Hematopoietic multipotent progenitor cell treated with erythropoietin and hydrocortisone succinate and interleukin-3 and kit ligand, for 17 days (in vitro differentiated cells): ENCODE measurements at places on chromosomes 11 and 22.
A peak's percentile ranks its signal among the peaks of the same experiment; 100 is the strongest.

- DNase-seq, result no peak
These were observed 53.8 kb downstream of the FLRT1 start for GRCh38 chr11:64089493-64089892.

- no peak for DNase-seq
These were observed 154.8 kb downstream of the ENTHD1 start for GRCh38 chr22:39738746-39739145.

- DNase-seq, result no peak
These were observed 65.3 kb downstream of the CELSR1 start for GRCh38 chr22:46471901-46472721.

DNA sequence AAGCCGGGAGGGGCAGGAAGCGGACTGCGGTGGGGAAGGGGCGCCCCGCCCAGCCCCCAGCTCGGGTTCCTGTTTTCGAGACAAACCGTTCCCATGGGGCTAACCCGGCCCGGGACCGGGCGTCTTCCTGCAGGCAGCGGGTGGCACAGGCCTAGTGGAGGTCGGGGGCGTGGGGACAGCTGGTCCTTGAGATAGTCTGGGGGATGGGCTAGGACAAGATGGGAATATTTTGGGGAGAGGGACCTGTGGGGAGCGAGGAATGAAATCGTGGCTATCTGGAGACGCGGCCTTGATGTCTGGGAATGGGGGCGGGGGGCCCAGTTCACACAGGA is 1.2 kb upstream of the RASGRP2 start:
- DNase-seq, result no peak

- no peak for DNase-seq
These were observed 7.2 kb downstream of the CLMP start for GRCh38 chr11:123187665-123188507.

DNA sequence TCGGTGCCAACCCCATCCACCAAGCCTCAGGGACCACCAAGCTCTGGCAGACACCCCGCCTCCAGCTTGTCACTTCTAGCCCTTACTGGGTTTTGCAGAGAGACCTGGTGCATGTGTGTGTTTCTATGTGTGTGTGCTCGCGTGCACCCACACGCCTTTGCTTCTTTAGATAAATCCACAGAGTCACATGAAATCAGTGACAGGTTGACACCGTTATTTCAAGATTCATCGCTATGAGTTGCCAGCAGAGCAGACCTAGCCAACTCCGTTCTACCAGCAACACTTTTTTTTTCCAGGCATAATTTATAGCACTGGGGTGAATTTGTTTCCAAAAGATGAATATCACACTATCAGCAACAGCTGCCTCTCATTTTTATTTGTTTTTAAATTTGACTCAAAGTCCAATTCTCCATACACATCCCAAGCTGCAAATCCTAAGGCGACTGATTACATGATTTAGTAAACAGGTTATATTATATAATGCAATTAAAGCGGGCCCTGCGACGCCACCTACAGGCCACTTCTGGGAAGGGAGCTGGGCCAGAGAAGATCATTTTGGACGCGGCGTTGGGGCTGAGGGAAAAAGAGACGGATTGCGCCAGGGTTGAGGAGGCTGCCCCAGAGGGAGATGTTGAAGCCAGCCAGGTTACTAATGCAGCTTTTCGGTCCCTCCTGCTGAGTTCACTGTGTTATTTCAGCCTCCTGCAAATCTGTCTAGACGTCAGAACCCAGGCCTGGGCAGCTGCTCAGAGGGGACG is 150.5 kb downstream of the FEZ1 start:
- DNase-seq, result peak; percentile 5

DNA sequence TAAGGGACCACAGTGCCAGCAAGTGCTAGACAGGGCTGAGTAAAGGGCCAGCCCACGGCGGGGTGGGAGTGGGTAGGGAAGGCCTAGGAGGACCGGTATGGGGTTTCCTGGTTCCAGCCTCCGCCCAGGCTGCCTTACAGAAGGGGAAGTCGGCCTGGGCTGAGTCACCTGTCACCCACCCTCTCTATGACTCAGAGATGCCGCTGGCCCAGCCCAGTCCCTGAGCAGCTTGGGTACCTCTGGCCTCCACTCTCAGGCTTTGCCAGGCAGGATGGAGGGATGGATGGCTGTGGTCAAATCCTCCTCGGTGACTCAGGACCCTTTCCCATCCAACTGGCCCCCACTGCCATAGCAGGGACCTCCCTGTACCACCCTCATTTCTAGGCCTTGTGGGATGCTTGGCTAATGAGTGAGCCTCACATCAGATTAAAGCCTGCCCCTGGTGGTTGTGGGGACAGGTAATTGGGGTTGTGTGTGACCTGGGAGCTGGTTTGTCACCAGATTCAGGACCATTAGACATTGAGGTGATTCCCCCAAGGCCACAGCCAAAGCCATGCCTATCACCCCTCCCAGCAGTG is 13.9 kb downstream of the SLC35E4 start:
- peak; percentile 21 for DNase-seq

- no peak for DNase-seq
These were observed 14.1 kb downstream of the SPATA19 start for GRCh38 chr11:133830931-133831907.

- no peak for DNase-seq
These were observed 8.0 kb downstream of the NAGA start for GRCh38 chr22:42062506-42063170.

DNA sequence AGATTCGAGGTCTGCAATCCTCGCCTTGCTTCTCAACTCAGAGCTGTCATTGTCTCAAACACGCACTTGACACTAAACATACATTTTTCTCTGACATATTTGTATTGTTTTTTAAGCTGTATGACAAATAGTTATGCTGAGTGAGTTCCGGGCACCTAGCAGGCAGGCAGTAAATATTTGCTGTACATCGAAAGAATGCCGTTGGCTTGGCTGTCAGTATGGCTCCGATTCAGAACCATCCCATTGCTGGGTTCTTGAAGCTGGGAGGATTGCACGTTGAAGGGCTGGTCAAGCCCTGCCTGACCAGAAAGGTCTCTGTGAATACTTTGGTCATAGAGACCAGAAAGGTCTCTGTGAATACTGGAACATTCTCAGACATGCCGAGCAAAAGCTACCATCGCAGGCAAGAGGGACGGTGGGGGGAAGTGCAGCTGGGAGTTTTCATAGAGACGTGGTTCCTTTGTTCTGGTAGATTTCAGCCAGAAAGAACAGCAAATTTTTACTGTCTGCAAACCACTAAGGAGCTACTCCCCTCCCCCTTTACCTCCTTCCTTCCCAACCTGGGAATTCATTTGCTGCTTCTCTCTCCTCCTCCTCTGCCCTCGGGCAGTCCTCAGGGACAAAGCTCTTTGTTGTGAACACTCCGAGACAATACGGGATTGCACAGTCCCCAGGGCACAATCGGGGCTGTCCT is 202.2 kb upstream of the SORL1-AS1 start:
- DNase-seq, result no peak

- DNase-seq, result no peak
These were observed at the start of gene OR56B1 for GRCh38 chr11:5736396-5736795. OR56B1 (plus strand) TSS chr11:5736448; CDS start chr11:5736517, 69 bp downstream.

- DNase-seq, result no peak
These were observed 23.1 kb downstream of the A4GALT start for GRCh38 chr22:42697542-42698013.

DNA sequence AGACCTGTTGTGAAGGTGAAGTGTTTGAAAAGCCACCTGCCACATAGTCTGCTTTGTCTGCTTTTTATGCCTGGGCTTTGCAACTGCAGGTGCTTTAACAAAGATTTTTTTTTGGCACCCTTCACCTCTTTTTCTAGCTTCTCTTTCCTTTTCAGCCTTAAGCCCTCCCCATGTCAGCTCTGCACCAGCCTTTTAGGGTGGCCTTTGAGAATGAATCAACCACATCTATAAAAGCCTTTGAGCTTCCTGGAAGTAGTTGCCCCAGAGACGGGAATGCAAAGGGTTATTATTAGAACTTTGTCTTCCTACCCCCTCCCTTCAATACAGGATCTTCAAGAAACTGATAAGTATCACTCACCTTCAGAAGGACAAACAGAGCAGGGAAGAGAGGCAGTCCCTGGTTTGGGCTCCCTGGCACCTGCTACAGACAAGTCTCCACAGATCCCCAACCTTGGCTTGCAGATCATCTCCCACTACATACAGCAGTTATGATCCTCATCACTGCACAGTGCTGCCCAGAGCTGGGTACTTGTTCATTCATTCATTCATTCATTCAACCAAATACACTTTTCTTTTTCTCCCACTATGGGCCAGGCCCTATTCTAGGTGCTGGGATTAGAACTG is 8.0 kb downstream of the PVALB start:
- DNase-seq, result no peak

DNA sequence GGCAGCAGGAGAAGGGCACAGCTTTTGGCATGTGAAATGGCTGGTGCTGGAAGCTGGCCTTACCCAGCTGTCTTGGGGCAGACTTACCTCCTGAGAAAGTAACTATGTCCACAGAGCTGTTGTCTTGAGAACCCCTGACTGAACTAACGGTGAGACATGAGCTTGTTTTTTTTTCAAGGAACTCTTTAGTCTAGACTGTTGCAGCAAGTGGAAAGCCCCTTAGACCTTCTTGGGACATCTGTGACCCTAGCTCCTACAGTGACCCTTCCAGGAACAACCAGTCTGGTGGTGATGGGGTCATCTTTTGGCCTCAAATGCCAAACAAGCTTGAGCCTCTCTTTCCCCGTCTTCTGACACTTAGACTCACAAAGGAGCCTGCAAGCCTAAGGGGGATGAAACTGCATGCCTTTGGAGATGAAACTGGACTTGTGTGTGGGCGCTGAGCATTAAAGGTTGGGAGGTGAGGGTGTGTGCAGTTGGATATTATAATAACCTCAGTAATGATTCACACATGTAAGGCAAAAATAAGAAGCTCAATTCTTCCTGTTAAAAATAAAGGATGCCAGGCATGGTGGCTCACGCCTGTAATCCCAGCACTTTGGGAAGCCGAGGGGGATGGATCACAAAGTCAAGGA is 35.4 kb downstream of the SDHD start:
- DNase-seq, result no peak

GRCh38 chr11:15563054-15563453 is 448.3 kb downstream of the INSC start:
- DNase-seq, result no peak

- DNase-seq, result no peak
These were observed 430.3 kb downstream of the SOX6 start for GRCh38 chr11:15926071-15926470.

DNA sequence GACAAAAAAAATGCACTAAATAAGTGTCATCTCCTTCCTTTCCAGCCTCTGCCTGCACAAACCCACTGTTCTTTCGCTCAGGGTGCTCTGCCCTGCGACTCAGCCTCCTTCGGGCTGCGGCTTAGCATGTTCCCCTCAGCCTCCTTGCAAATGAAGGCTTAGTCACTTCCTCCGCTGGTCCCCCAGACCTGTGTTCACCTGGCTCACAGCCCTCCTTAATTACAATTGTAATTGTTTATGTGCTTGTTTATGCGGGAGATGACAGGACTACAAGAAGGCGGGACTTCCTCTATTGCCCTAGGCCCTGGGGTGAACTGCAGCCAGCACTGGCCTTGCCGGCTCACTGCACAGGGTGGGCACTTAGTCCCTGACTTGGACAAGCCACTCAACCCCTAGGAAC is 303.6 kb downstream of the KIRREL3 start:
- DNase-seq, result no peak

- no peak for DNase-seq
These were observed 15.2 kb upstream of the P4HA3 start for GRCh38 chr11:74326665-74327064.

DNA sequence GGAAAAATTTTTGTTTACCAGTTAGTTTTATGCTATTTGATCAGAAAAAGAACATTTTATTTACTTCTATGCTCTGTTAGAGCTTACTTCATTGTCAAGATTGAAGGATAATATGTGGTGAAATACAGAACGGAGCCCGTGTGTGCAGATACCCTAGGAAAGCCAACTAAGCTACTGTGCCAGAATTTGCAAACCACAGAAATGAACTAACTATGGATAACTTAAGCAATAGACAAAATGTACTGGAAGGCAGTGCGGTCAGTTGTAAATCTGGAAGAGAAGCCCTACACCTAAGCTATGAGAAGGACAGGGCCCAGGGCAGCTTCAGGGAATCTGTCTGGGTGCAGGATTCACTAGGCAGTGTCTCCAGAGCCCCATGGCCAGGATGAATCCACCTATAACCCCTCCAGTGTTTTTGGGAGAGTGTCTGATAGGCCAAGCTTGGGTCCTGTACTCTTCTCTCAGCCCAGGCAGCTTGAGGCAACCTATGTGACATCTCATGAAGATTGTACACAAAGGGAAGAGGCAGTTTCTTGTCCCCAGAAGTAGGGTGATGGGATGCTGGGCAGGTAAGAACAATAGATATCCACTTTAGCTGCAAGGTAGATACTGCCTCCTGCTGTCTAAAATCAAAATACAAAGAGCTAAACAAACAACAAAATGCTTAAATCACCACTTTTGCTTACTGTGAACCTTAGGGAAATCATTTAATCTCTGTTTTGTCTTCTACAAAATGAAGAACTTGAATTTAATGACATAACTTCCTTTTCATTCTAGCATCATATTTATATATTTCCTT is 12.1 kb downstream of the MMP7 start:
- DNase-seq, result no peak

DNA sequence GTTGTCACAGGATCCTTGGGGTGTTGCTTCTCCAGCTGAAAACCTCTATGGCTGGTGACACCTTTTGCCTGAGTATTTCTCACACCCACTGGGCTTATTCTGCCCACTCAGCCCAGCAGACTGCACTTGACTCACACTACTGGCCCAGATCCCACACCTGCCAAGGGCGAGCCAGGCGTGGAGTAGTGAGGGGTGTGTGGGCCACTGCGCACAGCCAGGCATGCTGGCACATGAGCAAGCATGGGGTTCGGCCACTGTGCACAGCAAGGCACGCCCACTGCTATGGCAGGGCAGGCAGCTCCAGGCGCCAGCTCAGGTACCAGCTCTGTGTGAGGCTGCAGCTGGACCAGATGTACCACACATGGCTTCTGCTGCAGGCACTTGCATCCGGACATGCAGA is 116.5 kb upstream of the MTNR1B start:
- no peak for DNase-seq

DNA sequence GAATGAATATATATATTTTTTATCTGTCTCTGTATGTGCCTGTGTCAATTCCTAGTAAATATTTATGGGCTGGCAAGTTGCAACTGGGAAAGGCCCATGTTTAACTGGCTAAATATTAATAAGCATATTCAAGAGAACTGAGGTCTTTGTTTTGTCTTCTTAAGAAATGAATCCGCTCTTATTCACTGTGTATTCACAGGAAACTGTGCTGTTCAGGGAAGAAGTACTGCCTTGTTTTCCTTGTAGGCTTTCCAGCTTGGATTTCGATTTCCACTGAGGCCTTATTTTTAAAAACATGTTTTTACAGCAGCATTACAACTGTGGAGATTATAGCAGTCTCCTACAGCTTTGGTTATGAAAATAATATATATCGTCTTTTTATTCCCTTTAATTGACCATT is 64.7 kb downstream of the LDLRAD3 start:
- no peak for DNase-seq

DNA sequence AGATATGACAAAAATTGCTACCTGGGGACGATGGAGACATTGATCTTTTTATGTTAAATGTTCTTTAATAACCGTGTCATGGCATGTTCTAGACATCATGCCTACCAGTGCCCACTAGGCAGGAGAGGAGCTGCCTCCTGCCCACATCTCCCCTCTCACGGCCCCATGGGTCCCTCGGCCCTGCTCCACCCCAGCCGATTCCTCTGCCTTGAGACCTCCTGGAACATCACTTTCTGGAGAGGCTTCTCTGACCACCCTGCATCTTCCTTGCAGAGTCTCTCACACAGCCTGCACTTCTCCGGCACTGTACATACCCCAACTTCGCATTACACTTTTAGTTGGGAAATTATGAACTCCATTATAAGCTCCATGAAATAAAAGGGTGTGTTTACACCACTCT is 16.8 kb downstream of the EFCAB6 start:
- DNase-seq, result no peak
